CD4-positive, CD25-positive, alpha-beta regulatory T cell (primary cell): ENCODE measurements at places on chromosomes 11 and 22. TPM values are rescaled to one million over a fixed set of nuclear protein-coding genes. Genes with fewer than 3 reads are reported as not detected.

The P2RY6 gene
- not detected for total RNA-seq

DNA sequence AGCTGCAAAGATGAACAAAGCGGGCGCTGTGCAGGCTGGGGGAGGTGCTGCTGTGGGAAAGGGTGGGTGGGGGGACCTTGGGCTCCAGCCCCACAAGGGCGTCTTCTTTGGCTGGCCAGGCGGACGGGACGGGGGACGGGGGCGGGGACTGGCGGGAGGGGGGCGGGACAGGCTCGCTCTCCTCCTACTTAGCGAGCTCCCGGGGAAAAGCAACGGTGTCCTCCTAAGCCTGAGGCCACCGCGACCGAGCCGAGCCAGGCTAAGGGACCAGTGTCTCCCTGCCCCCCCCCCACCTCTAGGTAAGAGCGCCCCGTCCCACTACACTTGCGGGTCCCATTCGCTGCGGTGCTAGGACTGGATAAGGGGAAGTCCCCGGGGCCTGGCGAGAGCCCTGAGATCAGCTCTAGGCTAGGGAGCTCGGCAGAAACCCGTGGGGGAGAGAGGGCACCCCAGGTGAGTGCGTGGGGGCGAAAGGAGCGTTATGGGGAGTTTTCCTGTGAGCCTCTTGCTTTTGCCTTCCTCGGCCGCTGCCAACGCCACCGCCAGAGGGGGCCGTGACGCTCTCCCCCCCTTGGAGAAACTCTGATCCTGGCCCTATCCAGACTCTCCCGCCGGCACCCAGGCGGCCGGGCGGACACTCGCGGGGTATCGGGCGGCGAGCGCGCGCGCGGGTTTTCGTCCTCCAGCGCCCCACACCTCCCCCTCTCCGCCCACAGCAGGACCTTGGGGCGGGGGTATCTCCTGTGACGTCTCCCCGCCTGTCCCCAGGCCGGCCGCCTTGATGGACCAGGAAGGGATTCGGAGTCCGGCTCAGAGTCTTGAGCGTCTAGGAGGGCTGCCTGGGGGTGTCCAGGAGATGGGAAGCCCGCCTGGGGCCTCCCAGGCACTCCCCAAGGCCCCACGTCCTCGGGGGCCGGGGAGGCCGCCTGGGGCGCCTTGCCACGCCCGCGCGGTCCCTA, at the start of gene PHLDB1:
Gene PHLDB1, plus strand, starts transcription at position 215 of the 959 bp plus-strand sequence. CDS start 6,222 bp downstream, outside the sequence.
- H3K4me3 ChIP-seq = no peak within 1 kb of the TSS
- peak; percentile 58 for DNase-seq
- peak within 1 kb of the TSS; percentile 77 for H3K27ac ChIP-seq
- peaks cover 3% of the 10 kb centered on the region for H3K36me3 ChIP-seq
- H3K4me1 ChIP-seq = peaks cover 40% of the 10 kb centered on the region
- H3K27me3 ChIP-seq = no peaks in the 10 kb centered on the region

The EIF3L gene
- 390 TPM for total RNA-seq

The H19 gene
- total RNA-seq = 0.25 TPM

- no peaks in the 10 kb centered on the region for H3K4me1 ChIP-seq
- DNase-seq = no peak
- no peaks in the 10 kb centered on the region for H3K36me3 ChIP-seq
- no peaks in the 10 kb centered on the region for H3K27me3 ChIP-seq
- H3K4me3 ChIP-seq = no peak overlapping the region
- H3K27ac ChIP-seq = no peak overlapping the region
Measured at GRCh38 chr11:100273066-100273815, 413.8 kb upstream of the ARHGAP42 start.

DNA sequence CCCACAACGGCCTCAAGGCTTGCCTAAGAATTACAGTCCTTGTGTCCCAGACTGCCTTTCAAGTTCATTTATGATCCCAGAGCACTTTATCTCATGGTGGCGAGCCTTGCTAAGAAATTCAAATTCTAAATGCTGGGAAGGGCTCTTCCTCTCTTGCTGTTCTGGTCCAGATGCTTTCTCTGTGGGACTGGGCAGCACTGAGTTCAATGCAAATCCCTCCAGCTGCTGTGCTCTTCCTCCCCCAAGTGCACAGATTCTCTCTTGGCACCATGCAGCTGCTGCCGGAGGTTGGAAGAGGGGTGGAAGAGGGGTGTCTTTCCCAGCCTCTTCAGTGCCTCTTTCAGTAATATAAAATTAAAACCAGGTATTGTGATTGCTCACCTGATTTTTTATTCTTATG, 828.0 kb downstream of the DLG2 start:
- no peak overlapping the region for H3K27ac ChIP-seq
- H3K27me3 ChIP-seq = no peaks in the 10 kb centered on the region
- no peak overlapping the region for H3K4me3 ChIP-seq
- no peak for DNase-seq

GRCh38 chr11:89477175-89477574, 14.0 kb downstream of the NOX4 start:
- no peak overlapping the region for H3K27ac ChIP-seq
- H3K4me1 ChIP-seq = no peaks in the 10 kb centered on the region
- no peak overlapping the region for H3K4me3 ChIP-seq
- no peak for DNase-seq

GRCh38 chr11:122516686-122517085, 138.8 kb upstream of the UBASH3B start:
- H3K27ac ChIP-seq = no peak overlapping the region
- H3K4me3 ChIP-seq = no peak overlapping the region
- H3K4me1 ChIP-seq = no peaks in the 10 kb centered on the region

- H3K4me3 ChIP-seq = peak overlapping the region; percentile 29
- peak overlapping the region; percentile 14 for H3K27ac ChIP-seq
- H3K36me3 ChIP-seq = peaks cover 20% of the 10 kb centered on the region
- DNase-seq = peak; percentile 28
- no peaks in the 10 kb centered on the region for H3K27me3 ChIP-seq
Measured at GRCh38 chr11:126305699-126306098, 1.8 kb downstream of the DCPS start.

The MMP12 gene
- not detected for total RNA-seq

DNA sequence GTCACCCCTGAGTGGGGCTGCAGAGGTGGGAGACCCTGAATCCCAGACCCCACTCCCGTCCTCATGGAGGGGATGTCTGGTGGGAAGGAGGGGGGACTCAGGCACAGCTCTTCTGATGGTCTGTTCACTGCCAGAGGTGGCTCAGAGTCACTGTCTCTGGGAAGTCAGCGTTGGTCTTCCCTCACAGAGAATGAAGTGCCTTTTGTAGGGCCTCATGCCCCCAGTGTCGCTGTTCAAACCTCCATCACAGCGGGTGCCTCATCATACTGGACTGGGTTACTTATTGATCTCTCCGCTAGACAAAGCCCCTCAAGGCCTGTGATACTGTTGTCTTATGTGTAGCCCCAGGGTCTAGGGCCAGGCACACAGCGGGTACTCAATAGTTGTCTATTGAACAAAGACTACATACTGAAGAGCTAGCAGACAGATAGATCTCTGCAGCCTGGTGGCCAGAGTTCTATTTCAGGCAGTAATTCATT, 41.3 kb downstream of the CD6 start:
- H3K36me3 ChIP-seq = peaks cover 86% of the 10 kb centered on the region
- no peaks in the 10 kb centered on the region for H3K27me3 ChIP-seq
- peaks cover 2% of the 10 kb centered on the region for H3K4me1 ChIP-seq
- no peak overlapping the region for H3K27ac ChIP-seq
- no peak overlapping the region for H3K4me3 ChIP-seq
- DNase-seq = no peak

GRCh38 chr11:15852179-15852578, 504.2 kb downstream of the SOX6 start:
- DNase-seq = no peak
- H3K4me1 ChIP-seq = no peaks in the 10 kb centered on the region
- no peak overlapping the region for H3K4me3 ChIP-seq
- no peaks in the 10 kb centered on the region for H3K27me3 ChIP-seq

DNA sequence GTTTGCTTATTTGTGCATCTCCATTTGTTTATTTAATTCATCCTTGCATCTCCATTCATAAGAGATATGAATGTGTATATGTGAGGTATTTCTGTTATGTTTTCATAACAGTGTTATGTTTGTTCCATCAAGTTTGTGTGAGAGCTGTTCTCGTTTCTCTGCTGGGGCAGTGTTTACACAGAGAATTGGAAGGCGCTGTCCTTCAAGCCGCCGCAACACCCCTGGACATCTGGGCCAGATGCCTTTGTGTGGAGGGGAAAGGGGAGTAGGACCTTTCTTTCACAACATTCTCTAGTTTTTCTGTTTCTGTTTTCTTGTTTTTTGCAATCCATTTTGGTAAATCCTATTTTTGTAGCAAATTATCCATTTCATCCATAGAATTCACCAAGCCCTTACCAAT, 7.0 kb upstream of the TM7SF2 start:
- no peak for DNase-seq
- H3K4me1 ChIP-seq = no peaks in the 10 kb centered on the region
- H3K4me3 ChIP-seq = no peak overlapping the region
- H3K27me3 ChIP-seq = no peaks in the 10 kb centered on the region

GRCh38 chr22:43014316-43014868, 557 bp downstream of the PACSIN2 start:
- peak overlapping the region; percentile 74 for H3K27ac ChIP-seq
- peaks cover 25% of the 10 kb centered on the region for H3K4me1 ChIP-seq
- peak; percentile 29 for DNase-seq

DNA sequence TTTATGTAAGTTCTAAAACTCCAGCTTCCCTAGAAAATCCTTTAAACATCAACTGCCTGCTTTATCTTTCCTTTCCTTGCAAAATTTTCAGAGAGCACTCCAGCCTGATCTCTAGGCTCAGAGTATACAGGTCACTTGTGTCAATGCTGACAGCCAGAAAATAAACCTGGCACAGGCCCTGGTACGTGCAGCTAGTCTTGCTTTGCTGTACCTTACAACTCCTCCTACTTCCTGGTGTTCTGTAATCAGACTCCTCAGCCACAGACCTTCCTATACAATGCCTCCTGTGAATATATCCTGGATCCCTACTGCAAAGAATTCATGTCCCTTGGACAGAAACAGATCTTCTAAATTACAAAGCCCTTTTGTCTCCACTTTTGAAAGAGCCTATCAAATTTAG, 24.2 kb upstream of the TMEM123 start:
- DNase-seq = peak; percentile 64
- H3K27ac ChIP-seq = no peak overlapping the region
- H3K4me1 ChIP-seq = peaks cover 19% of the 10 kb centered on the region
- H3K27me3 ChIP-seq = no peaks in the 10 kb centered on the region
- peak overlapping the region; percentile 41 for H3K4me3 ChIP-seq
- no peaks in the 10 kb centered on the region for H3K36me3 ChIP-seq

The C11orf86 gene
- not detected for total RNA-seq

DNA sequence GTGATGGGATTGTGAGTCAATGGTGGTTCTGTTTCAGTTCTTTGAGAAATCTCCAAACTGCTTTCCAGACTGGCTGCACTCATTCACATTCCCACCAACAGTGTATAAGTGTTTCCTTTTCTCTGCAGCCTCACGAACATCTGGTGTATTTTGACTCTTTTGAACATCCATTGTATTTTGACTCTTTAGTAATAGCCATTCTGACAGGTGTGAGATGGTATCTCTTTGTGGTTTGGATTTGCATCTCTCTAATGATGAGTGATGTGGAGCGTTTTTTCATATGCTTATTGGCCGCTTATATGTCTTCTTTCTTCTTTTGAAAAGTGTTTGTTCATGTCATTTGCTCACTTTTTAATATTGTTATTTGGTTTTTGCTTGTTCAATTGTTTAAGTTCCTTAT, 19.4 kb downstream of the NELL1 start:
- no peak for DNase-seq
- no peaks in the 10 kb centered on the region for H3K27me3 ChIP-seq
- H3K36me3 ChIP-seq = no peaks in the 10 kb centered on the region
- H3K27ac ChIP-seq = no peak overlapping the region

DNA sequence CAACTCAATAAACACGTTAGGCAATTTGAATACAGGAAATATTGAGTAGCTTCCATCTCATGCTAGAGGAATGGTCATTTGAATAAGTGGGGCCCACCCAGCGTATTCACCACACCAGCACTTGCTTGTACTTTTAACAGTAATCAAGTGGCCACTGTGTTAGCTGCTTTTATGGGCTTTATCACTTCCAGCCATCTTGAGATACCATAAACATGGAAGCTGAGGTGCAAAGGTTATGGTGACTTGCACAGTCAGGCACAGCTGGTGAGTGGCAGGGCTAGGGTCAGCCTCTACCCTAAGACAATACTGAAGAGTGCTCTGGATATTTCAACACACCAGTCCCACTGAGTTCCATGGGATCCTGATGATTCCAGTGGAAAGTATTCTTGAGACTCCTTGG, 6.7 kb downstream of the JOSD1 start:
- peaks cover 35% of the 10 kb centered on the region for H3K4me1 ChIP-seq
- H3K36me3 ChIP-seq = peaks cover 8% of the 10 kb centered on the region
- H3K4me3 ChIP-seq = no peak overlapping the region
- no peak for DNase-seq

The UBQLNL gene
- total RNA-seq = 0.32 TPM

The SMTNL1 gene
- not detected for total RNA-seq

DNA sequence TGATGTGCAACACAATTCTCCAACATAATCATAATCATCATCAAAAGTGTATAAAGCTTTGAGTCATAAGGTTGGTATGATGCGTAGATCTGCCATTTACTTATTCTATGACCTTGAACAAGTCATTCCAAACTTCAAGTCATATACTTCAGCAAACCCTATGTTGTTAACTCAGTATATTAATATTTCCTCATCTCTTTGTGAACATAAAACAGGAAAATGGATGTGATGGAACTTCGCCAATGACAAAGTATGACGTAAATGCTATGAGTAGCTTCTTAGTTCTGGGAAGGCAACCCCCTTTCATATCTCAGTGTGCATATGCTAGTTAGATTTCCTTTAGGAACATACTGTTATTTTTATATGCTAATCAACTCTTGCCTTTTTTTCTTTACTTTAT, 102.7 kb upstream of the ANO3 start:
- no peaks in the 10 kb centered on the region for H3K4me1 ChIP-seq
- H3K36me3 ChIP-seq = no peaks in the 10 kb centered on the region
- no peak for DNase-seq
- no peak overlapping the region for H3K4me3 ChIP-seq
